Heart right ventricle (tissue), 16 donors: ENCODE measurements at places on chromosomes 2 and 18. TPM values are rescaled to one million over a fixed set of nuclear protein-coding genes. Genes with fewer than 3 reads are reported as not detected.

RPIA gene
- total RNA-seq = 14.4 TPM

CD207 gene
- total RNA-seq = not detected

RGPD4 gene
- not detected for total RNA-seq

SS18 gene
- 33.6 TPM for total RNA-seq

COX7A2L gene
- 101 TPM for total RNA-seq

REG3G gene
- not detected for total RNA-seq

COLEC12 gene
- 5.4 TPM for total RNA-seq
